ENCODE measurements at places on chromosomes 4 and X.
A peak's percentile ranks its signal among the peaks of the same experiment; 100 is the strongest.

GRCh38 chr4:181308476-181309312, 934.5 kb upstream of the TENM3 start:
- DNase-seq: no peak

- DNase-seq: no peak
Measured at GRCh38 chrX:66674506-66674905, 35.6 kb upstream of the EDA2R start.

GRCh38 chr4:7774301-7775294, 165.1 kb downstream of the AFAP1 start:
- no peak for DNase-seq

- DNase-seq: no peak
Measured at GRCh38 chr4:20394512-20394911, 142.8 kb downstream of the SLIT2 start.

- no peak for DNase-seq
Measured at GRCh38 chr4:41303372-41304118, 46.8 kb downstream of the UCHL1 start.

GRCh38 chr4:114488301-114488982, 110.2 kb upstream of the UGT8 start:
- DNase-seq: no peak

GRCh38 chr4:1021386-1022050, 10.1 kb downstream of the FGFRL1 start:
- DNase-seq: peak; percentile 92

DNA sequence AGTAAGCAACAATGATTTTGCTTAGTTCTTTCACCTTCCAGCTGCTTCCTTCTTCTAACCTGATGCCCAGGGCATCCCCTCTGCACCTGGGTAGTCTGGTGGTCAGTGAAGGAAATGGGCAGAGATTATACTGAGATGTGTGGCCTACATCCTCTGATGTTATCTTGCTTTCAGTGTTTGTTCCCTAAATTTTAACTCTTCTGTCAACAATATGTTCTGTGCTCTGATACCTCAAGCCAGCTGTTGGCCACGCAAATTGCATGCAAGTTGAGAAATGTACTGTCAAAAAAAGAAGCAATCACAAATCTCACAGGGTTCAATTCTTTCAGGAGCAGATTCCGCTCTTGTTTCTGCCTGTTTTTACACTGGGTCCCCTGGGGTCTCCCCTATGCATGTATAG, 73.8 kb downstream of the FBXW7 start:
- no peak for DNase-seq

DNA sequence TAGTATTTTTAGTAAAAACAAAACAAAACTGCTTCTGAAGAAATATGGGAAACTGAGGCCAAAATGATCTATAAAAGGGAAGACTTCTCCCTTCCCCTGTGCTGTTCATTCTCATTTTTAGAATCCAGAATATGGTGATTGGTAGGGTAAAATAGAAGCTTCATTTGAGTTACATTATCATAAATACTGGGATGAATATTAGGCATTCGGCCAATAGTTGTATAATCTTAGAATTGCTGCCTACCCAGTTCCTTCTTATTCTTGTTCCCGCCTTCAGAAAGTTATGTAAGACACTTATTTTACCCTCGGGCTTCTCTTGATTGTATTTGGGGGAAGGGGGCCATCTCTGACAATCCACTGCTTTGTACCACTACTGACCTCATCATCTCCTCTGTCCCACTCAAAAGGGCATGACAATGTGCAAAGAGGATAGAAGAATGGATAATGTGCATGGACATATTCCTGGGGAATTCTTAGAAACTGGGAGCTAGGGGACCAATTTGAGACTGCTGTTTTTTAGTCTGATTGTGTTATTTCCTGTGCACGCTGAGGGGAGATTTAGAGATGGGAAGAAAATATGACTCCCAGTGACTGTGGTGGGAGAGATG, 588 bp downstream of the ART3 start:
- DNase-seq: no peak

DNA sequence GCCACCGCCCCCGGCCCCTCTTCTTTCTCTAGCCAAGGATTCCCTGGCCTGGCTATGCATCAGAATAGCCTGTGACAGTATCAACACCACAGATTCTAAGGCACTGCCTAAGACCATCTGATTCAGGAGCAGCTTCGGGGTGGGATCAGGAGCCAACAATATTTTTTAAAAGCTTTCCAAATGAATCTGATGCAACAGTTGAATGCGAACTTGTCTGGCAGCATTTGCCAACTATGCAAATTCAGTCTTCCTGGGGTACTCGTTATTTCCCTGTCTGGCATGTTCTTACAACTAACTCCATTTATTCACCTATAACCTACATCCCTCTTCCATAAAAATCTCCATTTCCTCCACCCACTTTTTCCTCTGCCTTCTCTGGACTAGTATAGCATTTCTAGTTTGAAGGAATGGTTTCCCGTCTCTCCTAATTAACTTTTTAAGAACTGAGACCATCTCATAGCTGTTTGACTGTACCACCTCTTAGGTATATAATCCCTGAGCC, 36.2 kb upstream of the UGDH start:
- DNase-seq: no peak

DNA sequence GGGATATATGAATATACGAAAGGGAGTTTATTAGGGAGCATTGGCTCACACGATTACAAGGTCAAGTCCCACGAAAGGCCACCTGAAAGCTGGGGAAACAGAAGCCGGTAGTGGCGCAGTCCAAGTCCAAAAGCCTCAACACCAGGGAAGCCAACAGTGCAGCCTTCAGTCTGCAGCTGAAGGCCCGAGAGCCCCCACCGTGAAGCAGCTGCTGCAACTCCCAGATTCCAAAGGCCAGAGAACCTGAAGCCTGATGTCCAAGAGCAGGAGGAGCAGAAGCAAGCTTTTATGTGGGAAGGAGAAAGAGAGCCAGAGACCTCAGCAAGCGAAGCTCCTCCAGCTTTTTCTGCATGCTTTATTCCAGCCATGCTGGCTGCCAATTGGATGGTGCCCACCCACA, 275.8 kb downstream of the PTTG2 start:
- no peak for DNase-seq

- DNase-seq: no peak
Measured at GRCh38 chrX:118717678-118718391, 9.6 kb upstream of the IL13RA1 start.

GRCh38 chr4:143381189-143382118, 44.8 kb downstream of the GAB1 start:
- DNase-seq: no peak

- DNase-seq: no peak
Measured at GRCh38 chr4:41070516-41071281, 143.6 kb downstream of the APBB2 start.

GRCh38 chrX:153609917-153610835, 11.2 kb upstream of the CCNQ start:
- DNase-seq: peak; percentile 72

GRCh38 chrX:87813566-87813965, 296.0 kb downstream of the KLHL4 start:
- no peak for DNase-seq

DNA sequence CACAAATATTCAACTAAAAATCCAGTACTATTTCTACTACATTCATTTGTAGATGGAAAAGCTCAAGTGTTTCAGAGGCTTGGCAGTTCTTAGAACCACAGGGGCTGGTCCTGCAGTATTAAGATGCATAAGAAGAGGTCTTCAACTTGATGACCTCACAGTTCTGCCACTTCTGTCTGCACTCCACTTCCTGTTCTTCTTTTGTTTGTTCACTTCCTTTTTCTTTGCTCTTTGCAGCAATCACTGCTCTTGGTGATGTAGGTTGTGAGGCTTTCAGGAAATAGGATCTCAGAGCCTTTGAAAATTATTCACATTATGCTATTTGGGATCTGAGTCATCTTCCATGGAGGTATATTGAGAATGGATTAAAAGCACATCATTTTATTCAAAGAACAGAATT, 602.0 kb upstream of the CPEB2 start:
- no peak for DNase-seq

DNA sequence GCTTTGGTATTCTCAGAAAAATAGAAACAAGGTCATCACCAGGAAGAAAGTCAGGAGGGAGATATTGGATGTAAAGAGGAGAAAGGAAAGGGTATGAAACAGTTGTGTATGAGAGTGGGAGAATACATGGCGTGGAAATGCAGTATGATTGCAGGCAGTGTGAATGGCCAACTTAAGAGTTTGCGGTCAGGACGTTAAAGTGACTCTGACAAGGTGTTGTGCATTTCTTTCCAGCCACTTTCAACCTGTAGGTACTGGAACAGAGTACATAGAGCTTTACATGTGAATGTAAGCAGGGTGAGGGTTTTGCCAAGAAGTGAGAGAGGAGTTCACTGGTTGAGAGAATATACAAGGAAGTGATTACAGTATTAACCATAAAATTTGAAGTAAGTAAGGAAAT, 15.7 kb downstream of the ATP10D start:
- no peak for DNase-seq

DNA sequence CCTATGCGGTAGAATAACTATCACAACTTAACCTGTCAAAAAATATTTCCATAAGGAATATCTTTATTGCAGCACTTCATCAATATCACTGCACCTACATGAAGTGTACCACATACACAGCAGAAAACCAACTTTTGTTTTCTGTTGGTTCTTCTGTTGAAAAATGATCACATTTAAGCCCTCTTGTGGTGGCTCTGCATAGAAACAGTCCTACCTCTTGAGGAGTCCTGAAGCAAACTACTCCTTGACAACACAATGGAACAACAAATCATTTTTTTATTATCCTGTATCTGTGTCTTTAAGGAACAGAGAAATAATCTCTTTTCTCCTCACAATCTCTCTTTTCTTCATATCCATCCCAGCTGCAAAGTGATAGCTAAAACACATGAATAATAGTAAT, 39.8 kb upstream of the ATOH1 start:
- DNase-seq: peak; percentile 25

- DNase-seq: no peak
Measured at GRCh38 chr4:154277172-154277571, 214.4 kb downstream of the DCHS2 start.

DNA sequence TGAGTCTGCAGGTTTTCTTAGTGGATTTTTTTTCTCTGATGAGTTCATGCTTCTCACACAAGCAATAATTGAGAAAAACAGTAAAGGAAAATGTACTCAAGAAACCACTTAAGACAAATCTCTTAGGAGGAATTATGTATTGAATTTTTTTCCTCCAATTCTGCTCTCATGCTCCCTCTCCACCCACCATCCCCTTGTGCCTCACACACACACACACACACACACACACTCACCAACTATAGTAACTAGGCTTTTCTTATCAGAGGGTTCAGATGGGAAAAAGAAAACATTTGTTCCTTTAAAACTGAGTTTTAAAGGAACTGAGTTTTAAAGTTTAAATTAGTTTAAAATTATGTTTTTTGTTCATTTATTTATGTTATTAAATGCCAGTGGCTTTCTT, 47.0 kb upstream of the ANXA10 start:
- DNase-seq: no peak

GRCh38 chr4:104352211-104352610, 142.5 kb downstream of the CXXC4 start:
- no peak for DNase-seq

DNA sequence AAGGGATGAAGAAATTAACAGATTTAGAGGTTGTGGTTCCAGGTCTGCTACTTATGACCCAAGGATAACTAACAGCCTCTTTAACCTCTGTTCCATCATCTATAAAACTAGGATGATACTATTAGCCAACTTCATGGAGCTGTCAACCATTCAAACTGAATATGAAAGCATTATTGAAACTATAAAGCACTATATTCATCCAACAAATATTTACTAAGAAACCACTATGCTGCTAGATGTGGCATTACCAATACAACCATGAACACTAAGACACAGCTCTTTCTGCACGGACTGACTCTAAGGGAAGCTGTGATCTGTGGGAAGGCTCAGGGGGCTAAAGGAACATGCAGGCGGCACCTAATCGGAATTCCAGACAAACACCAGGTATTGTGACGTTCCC, 66.0 kb downstream of the APBB2 start:
- no peak for DNase-seq

- no peak for DNase-seq
Measured at GRCh38 chrX:57134702-57135101, 2.5 kb downstream of the SPIN2A start.
